ENCODE measurements at places on chromosomes 4 and X.

- DNase-seq, result no peak
Observed at GRCh38 chr4:26174027-26174426, 146.8 kb upstream of the RBPJ start.

GRCh38 chr4:122170775-122171174 lies 18.6 kb downstream of the BLTP1 start:
- DNase-seq, result no peak

DNA sequence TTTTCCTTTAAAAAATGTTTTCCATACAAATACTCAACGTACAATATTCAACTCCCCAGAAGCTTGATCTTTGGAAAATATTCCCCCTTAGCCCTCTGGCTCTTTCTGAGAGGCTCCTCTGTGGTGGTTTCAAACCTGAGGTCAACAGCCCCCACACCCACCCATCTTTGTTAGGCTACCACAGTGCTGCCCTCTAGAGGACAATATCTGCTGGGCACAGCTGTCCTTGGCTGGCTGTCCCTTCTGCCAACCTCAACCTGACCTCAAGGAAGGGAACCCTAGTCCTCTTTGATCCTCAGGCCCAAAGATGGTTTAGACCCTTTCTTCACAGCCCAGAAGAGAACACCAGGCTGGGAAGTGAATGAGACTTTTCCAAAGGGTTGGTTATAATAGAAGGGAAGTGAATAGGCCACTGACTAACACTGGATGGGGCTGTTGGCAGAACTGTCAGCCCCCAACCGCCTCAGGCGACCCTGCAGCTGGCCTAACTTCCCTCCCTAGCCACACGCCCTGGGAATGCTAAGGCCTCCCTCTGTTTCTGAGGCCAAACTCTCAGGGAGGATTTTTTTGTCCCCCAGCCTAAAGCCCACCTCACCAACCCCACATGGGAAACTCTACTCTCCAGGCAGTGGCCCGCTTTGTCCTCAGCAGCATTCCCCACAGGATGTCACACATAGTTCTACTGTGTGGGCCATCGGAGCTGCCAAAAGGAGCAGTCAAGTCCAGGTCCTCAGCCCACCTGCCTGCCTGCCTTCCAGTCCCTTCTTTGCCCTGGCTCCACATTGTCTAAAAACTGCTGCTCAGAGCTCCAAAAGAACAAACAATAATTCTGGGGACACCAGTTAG lies 34.3 kb downstream of the NYX start:
- no peak for DNase-seq

DNA sequence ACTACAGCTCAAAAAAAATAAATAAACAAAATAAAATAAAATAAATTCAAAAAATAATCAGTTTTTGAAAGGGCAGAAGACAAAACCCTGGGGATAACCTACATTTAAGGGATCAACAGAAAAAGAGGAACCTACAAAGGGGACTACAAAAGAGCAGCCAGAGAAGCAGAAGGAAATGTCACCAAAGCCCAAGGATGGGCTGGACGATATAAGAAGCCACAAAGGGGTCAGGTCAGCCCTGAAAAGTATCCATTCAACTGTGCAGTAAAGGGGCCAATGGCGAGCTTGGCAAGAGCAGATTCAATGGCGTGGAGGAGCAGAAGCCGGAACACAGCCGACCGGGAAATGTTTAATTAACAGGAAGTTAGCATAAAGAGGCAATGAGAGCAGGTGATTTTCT lies 16.9 kb downstream of the ACOT9 start:
- no peak for DNase-seq

DNA sequence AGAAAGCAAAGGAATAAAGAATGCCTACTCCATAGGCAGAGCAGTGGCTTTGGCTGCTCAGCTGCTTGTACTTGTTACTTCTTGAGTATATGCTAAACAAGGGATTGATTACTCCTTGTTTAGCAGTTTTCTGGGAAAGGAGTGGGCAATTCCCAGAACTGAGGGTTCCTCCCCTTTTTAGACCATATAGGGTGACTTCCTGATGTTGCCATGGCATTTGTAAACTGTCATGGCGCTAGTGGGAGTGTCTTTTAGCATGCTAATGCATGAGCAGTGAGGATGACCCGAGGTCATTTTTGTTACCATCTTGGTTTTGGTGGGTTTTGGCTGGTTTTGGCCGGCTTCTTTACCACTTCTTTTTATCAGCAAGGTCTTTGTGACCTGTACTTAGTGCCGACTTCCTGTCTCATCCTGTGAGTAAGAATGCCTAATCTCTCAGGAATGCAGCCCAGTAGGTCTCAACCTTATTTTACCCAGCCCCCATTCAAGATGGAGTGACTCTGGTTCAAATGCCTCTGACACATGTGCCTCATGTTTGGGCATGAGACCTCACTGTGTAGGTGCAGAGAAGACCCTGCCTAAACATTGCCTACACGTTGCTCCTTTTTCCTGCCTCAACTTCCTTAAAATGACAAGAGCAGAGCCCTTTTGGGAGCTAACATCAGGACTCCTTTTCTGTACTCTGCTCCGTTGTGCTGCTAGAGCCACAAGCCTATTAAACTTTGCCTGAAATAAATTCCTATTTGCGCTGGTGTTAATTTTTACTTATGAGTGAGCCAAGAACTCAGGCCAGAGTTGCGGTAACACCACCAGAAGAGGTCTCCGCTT lies 21.0 kb upstream of the UBA6 start:
- no peak for DNase-seq

- peak; percentile 46 for DNase-seq
Observed at GRCh38 chr4:139734875-139735380, 69.3 kb downstream of the MGST2 start.

DNA sequence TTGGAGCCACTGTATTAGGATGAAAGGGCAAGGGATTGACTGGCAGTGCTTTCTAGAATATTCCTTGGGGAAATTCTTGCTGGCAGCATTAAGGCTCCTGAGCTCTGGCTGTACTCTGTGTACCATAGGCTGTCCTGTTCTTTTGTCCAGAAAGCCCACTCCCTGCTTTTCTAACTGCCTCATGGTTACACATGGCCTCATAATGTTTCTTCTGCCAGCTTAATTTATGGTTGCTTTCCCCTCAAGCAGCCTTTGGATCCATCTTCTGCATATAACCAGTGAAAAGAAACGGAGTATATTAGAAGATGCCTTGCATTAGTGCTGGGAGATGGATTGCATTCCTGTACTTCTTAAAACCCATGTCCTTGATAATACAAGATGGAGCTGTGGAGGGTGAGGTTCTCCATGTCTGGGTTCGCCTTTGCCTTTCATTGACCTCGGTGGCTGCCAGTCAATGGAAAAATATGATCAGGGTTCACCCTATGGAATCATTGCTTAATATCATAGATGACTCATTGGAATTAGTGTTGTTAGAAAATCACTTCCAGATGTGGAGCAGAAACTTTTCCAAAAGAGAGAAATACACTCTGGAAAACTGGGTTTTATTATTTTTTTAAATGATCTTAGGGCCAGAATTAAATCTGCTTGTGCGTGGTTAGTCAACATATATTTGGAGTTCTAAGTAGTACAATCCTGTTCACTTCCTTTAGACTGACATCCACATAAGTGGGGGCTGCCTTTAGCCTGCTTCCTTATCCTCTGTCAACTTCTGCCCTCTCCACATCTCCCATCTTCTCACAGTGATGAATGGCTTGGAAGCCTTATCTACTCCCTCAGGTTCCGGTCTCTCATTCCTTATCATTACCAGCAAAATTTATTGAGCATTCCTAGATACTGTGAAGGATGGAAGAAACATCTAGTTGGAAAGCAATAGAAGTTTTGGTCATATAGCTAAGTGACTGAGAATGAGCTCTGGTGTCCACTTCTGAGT lies 24.9 kb downstream of the DOCK11 start:
- no peak for DNase-seq

DNA sequence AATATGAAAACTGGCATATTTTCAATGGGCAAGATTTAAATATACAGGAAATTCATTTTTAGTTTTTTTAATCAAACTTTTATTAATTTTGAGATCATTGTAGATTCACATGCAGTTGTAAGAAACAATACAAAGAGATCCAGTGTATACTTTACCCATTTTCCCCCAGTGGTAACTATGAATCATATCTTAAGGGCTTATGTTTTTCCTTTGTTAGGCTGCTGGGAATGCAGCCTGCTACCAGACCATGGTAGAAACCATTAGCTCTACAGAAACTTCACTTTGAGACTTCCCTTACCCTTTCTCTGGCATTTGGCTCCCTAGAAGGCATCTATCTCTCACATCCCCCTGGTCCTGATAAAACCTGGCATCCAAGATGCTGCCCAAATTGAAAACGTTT lies 147.6 kb upstream of the EOLA2 start:
- DNase-seq, result no peak

GRCh38 chrX:10079231-10079630 lies 77.5 kb upstream of the CLCN4 start:
- DNase-seq, result no peak

- DNase-seq, result no peak
Observed at GRCh38 chr4:13483136-13483767, 888 bp downstream of the RAB28 start.

- no peak for DNase-seq
Observed at GRCh38 chr4:67236788-67237187, 308.5 kb downstream of the CENPC start.

GRCh38 chr4:4875147-4875546 lies 15.7 kb downstream of the MSX1 start:
- no peak for DNase-seq

GRCh38 chr4:61663310-61663709 lies 463.2 kb downstream of the ADGRL3 start:
- DNase-seq, result no peak

DNA sequence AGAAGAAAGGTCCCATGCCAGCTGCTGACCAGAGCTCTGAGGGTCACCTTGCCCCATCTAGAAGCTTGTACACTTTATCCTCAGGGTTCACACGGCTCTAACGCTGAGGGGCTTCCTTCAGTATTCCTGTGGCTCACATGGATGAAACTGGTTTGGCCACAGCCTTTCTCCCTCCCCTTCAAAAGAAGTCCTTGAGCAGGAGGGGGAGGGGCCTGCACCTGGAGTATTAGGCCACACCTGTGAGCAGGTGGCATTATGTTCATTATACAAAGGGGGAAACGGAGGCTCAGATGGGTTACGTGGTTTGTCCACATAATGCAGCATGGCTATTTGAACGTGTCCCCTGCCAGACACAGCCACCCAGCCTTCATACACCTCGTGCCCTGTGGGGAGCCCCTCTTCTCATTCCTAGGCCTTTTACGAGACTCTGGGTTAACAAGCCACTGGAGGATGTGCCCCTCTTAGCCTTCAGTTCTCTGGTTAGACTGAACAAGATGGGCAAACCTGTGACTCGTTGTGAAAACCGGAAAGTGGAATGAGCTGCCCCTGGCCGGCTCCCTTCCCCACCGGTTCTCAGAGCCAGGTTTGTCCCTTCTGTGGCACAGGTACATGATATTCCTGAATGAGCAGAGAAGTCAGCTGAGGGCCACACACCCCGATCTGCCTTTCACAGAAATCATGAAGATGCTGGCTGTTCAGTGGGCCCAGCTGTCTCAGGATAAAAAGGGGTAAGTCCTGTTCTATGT lies 27.2 kb upstream of the JAKMIP1 start:
- no peak for DNase-seq

DNA sequence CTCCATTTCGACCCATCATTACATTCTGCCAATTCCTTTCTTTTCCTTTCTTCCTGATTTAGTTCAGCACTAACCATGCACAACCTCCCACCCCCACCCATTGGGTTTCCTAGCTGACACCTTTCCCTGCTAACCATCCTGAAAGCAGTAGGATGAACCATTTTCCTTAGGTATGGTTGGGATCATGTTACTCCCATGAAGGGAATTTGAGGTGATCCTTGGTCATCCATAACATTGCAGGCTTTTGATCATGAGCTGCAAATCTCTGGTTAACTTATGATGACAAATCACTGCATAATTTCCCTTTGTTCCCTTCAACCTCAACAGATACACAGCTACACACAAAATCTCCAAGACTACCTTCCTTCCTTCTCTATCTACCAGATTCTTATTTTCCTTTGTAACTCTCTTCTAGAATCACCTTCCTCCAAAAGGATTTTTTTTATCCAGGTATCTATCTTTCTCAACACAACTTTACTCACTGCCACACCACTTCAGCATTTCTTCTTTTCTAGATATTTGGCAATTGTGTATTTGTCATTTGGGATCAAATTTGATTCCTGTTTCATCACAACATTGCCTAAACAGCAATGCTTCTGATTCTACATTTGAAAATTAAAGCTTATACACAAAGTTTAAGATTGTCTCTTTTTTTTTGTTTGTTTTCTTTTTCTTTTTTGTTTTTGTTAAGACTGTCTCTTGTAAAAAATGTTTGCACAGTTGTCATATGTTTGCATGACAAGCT lies 145.1 kb downstream of the RBM47 start:
- DNase-seq, result no peak

DNA sequence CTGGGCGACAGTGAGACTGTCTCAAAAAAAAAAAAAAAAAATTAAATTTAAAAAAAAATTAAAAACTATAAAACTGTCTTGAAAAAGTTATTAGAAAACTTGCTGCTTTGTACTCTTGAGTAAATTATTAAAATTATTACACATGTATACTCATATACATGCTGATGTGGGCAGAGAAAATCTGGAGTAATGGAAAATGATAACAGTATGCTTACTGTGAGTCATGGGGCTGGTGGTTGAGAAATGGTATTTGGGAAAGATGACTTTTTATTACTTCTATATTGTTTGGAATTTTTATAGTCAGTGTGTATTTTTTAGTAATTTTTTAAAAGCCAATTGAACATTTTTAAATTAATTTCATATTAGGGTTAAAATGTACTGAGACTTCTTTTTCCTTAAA lies 7.5 kb downstream of the YY2 start:
- DNase-seq, result no peak

- no peak for DNase-seq
Observed at GRCh38 chr4:65665771-65666523, 4.3 kb downstream of the EPHA5 start.

DNA sequence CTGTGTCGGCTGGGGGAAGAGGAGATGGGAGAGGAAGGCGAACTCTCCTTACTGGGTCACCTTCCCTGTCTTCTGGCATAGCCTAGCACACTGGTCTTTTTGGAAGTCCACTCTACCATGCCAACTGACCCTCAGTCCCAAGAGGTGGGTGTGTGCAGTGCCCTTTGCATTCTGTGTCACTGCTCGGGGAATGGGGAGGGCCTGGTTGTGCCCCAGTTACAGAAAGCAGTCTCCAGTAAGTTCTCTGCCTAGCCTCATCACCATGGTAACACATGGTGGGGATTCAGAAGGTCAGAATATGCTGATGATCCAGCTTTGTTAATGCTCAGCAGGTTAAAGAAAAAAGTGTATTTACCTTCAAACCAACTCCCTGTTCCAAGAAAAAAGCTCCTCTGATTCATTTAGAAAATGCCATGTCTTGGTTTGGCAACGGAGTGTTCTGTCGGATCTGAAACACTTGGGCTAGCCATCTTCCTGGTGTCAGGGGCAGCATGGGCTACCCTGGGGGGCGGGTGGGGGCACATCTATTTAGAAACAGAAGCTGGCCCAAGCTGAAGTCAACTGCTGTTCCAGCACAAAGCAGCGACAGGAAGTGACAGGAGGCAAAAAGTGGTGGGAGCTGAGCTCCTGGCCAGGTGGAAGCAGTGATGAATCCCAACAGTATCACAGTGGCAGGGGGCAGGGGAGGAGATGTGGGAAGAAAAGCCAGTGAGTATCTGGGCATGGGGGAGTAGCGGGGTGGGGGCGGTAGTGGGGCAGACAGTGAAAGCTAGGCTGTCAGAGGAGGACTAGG lies 37.0 kb downstream of the NSG1 start:
- DNase-seq, result no peak

Data from T-cell (primary cell).